Activated CD4-positive, CD25-positive, alpha-beta regulatory T cell treated with anti-CD3 and anti-CD28 coated beads, Interleukin-2, amount 50 U/mL, for 16 hours (primary cell): ENCODE measurements at places on chromosomes 5 and 9.

GRCh38 chr9:105205787-105206495 lies 38.5 kb upstream of the SLC44A1 start:
- DNase-seq, result no peak

- DNase-seq, result no peak
Measured at GRCh38 chr9:109996936-109997580, 210.9 kb downstream of the C9orf152 start.

DNA sequence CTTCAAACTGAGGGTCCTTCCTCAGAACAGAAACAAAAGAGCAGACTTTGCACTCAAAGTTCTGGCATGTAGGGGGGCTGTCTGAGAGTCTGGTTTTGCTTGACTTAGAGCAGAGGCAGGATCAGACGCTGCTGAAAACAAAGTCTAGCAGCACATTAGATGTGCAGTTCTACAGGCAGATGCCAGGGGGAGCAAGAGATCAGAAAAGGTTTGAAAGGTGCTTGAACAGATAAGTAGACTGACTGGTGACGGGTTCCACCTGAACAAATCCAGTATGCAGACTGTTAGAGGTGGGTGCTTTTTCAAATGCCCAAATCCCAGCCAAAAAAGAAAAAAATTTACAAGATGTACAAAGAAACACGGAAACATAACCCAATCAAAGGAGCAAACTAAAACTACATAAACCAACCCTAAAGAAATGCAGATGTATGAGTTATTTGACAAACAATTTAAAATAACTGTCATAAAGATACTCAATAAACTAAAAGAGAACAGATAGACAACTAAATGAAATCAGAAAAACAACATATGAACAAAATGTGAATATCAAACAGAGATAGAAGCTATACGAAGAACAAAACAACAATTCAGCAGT lies 194.7 kb upstream of the FREM1 start:
- DNase-seq, result no peak

GRCh38 chr5:42454216-42454995 lies 31.2 kb downstream of the GHR start:
- no peak for DNase-seq

GRCh38 chr5:124644138-124644537 lies 102.3 kb downstream of the ZNF608 start:
- no peak for DNase-seq

- DNase-seq, result no peak
Measured at GRCh38 chr5:103465891-103466290, 96.7 kb downstream of the NUDT12 start.

GRCh38 chr5:52607227-52607824 lies 180.4 kb upstream of the ITGA1 start:
- no peak for DNase-seq

DNA sequence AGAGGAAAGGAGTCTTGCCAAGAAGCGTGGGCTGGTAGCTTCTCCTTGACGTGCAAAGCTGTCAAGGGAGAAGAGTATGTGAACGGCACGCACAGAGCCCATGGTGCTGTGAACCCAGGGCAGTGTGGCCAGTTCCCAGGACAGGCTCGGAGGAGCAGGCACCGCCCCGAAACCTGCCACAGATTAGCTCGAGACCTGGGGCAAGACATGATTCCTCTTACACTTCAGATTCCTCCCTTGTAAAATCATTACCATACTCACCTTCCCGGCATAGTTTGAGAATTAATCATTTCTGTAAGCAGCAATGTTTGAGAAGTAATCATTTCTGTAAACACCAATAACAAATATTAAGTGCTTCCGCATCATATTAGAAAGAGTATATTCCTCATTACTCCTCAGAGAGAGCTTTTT lies 19.9 kb downstream of the GOLM1 start:
- DNase-seq, result no peak

GRCh38 chr5:95842854-95843544 lies 20.5 kb upstream of the GLRX start:
- peak; percentile 15 for DNase-seq

- no peak for DNase-seq
Measured at GRCh38 chr5:56712895-56713591, 102.3 kb upstream of the MAP3K1 start.

GRCh38 chr9:80285326-80285725 lies 713.6 kb downstream of the TLE4 start:
- no peak for DNase-seq

DNA sequence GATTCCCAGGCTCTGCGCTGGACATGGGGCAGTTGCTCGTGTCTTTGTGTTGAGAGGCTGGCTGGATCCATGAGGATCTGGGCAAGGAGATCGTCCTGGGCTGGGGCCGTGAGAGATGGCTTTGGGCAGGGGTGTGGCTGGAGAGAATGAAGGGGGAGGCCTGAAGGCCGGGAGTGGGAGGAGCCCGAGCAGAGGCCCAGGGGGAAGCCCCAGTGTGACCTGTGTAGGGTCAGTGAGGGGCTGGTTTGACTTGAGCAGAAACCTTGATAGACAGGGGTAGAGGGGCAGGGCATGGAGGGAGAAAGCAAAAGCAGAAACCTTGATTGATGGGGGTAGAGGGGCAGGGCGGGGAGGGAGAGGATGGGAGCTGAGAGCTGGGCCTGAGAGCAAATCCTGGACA lies 54.4 kb upstream of the ASS1 start:
- no peak for DNase-seq

DNA sequence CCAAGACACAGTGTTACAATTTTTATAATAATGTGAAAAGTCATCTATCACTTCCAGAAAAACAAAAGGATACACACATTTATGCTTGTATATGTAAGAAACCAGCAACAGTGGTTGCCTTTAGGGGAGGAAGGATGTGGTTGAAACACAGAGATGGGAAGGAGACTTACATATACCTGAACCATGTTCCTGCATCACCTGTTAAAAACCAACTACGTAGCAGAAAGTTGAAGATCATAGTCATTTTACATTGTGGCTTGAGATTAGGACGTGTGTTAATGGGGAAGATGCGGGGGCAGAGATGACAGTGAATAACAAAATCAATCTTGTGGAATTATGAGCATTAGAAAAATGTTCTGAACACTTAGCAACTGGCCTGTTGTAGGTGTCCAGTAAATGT lies 307.3 kb downstream of the MLLT3 start:
- no peak for DNase-seq

DNA sequence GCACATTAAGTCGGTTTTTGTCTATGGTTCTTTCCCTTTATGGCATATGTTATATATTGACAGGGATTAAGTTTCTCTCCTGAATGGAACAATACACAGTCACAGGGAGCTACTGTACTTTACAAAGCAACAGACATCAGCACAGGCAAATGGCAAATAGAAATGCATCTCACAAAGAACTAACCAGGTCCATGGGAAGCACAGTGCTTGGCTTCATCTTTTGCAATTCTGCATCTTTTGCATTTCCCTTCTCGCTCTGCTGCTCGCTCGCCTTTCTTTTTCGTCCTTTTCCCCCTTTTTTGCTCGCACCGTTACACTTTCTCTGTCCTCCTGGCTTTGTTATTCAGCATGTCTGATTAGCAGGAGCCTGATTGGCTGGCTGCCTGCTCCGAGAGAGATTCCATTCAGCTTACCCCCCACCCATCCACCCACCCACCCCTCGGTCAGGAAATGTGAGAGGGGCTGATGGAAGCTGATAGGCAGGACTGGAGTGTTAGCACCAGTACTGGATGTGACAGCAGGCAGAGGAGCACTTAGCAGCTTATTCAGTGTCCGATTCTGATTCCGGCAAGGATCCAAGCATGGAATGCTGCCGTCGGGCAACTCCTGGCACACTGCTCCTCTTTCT lies at the start of gene ADAMTSL1:
Gene ADAMTSL1 (plus strand): TSS at position 502 of the 628 bp plus-strand sequence. CDS start 80 bp downstream, at position 582.
- DNase-seq, result no peak

- DNase-seq, result no peak
Measured at GRCh38 chr9:129665389-129665775, at the start of gene PRRX2. Gene PRRX2, plus strand, starts transcription at chr9:129665647. Its CDS starts 221 bp downstream, at chr9:129665868.

DNA sequence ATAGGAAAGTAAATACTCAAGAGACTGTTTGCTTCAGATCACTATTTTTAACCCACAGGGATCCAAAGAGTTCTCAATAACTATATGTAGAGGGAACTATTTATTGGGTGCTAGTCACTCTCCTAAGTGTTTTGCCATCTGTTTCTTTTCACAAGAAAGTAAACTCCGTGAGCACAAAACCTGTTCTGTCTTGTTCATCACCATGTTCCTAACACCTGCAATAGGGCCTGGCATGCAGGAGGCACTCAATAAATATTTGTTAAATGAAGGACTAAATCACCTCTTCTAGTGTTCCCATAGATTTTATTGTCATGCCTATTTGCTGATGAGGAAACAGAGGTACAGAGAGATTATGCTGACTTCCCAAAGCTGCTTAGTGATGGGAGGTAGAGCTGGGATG lies 118.2 kb downstream of the VCAN start:
- DNase-seq, result no peak

GRCh38 chr5:77569409-77569808 lies 69.1 kb downstream of the OTP start:
- DNase-seq, result no peak

DNA sequence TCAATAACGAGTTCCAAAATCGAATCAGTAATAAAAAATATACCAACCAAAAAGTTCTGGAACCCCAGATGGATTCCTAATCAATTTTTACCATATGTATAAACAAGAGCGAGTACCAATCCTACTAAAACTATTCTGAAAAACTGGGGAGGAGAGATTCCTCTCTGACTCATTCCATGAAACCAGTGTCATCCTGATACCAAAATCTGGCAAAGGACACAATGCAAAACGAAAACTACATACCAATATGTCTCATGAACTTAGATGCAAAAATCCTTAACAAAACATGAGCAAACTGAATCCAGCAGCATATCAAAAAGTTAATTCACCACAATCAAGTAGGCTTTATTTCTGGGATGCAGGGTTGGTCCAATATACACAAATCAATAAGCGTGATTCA lies 30.5 kb upstream of the MACIR start:
- no peak for DNase-seq

- no peak for DNase-seq
Measured at GRCh38 chr9:127074561-127075548, 47.6 kb downstream of the ANGPTL2 start.

GRCh38 chr9:33320568-33321261 lies 30.4 kb downstream of the NFX1 start:
- DNase-seq, result no peak

DNA sequence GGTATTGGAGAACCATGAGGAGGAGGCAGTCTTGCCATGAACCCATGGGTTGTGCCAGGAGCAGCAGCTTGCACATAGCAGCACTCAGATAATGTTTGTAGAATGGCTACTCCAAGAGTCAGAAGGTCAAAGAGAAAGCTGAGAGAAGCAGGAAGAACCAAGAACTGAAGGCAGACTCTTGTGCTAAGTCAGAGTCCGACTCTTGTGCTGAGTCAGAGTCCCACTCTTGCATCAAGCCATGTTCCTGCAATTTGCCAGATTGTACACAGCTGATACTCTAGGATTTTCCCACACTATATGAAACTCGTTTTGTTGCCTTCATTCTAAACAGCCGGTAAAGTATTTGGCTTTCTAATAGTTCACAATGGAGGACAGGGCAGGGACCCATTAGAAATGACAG lies 26.2 kb upstream of the HSPA9 start:
- DNase-seq, result no peak

DNA sequence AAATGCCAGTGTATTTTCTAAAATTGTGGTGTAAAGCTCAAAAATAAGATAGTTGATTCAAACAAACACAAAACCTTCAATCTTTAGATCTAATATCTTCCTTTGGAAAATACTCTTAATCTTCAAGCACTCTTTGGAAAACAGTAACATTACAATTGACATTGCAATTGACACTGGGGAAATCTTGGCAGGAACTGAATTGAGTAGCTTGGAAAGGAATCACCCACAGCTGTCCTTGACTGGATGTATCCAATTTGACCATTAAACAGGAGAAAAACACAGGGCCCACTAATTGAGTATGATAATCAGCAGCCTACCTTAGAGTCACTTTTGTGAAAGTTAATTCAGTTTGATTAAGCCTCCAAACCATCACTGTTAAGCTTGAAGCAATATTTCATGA lies 776.7 kb downstream of the DTWD2 start:
- no peak for DNase-seq

GRCh38 chr9:89491694-89492093 lies 6.2 kb downstream of the SEMA4D start:
- DNase-seq, result no peak

- DNase-seq, result no peak
Measured at GRCh38 chr9:94973451-94973941, 247.0 kb downstream of the AOPEP start.

DNA sequence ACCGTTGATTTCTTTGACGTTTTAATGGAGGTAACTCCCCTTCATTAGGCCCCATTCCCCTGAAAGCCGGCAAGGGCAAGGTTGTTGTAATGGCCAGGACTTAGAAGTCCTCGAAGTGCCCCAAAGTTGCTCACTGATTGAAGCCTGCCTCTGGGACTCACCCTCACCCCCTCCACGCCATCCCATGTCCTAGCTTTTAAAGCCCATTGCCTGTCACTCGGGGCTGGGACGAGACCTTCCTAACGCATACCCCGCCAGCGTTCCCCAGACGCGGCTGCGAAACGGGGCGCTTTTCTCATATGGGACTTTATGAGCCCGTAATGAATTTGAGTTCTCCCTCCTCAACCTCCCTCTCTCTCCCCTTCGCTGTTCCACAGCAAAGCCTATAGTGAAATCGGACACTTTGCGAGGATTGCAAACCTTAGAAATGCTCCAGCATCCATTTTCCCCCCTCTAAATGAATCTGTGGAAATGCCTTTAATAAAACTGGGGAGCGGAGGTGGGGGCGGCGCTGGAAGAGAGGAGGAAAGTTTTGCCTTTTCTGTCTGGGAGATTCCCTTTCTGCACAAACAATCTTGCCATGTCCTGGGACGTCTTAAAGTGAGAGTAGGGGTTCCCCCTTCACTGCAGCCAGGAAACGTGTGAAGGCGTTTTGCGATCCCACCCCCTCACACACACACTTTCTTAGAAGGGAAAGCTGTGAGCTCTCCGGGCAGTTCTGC lies 1.5 kb downstream of the PAPPA start:
- no peak for DNase-seq

GRCh38 chr5:107779437-107779836 lies 108.7 kb upstream of the EFNA5 start:
- no peak for DNase-seq

DNA sequence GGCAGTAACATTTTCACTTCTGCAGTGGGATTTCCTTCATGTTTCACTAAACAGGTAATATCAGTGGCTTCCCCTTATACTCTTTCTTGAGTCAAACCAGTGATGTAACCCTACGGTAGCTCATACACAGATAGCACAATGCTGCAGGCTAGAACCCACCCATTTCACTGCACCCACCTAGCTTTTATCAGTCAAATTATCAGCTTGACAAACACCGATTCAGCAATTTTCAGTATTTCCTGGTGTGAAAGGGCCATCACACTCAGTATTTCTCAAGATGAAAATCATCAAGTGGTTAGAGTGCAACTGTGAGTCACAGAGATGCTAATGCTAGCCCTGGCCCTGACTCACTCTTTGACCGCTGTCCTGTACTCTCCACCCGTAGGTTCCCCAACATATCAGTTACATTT lies 242.3 kb upstream of the PTGER4 start:
- DNase-seq, result no peak
